ENCODE measurements at places on chromosomes 2 and 18. TPM values are rescaled to one million over a fixed set of nuclear protein-coding genes. Genes with fewer than 3 reads are reported as not detected.
A peak's percentile ranks its signal among the peaks of the same experiment; 100 is the strongest.

DNA sequence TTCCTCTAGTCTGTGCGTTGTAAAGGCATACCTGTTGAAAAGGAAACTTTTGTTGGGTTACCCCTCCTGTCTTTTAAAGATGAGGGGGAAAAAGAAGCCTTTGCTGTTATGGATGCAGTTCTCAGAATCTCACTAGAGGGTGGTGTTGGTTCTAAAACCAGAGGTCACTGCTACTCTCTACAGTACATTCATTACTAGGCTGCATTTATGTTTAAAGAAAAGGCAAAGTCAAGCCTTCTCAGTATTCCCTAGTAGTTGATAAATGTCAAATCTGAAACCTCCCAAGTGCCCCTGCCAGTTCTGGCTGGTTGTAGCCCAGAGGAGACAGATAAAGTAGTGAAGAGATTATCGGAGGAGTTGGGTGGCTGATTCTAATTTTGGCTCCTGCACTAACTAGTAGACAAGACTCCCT is 1.4 kb upstream of the PLCL1 start:
- no peak for DNase-seq

GRCh38 chr2:168658706-168659105 is 143.7 kb upstream of the NOSTRIN start:
- no peak for DNase-seq

GRCh38 chr2:101710471-101711318 is 13.2 kb downstream of the MAP4K4 start:
- no peak for DNase-seq

GRCh38 chr2:191255756-191256312 is 10.6 kb downstream of the MYO1B start:
- DNase-seq = no peak

DNA sequence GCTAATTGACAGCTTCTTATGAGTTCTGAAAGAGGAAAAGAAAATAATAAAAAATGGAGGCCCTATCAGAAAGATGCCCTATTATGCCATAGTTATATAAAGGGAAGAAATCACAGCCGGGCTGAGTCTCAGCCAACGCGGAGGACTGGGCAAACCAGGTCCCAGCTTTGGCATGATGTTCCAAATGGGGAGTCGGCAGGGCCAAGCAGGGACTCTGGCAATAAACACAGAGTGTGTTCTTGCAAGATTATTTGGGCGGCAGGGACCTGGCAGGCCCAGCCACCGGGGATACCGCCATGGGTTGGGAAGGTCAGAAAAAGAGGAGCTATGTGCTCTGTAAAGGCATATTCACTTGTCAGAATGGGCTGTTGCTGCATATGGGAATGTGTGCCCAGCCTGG is 694.9 kb downstream of the BCL11A start:
- DNase-seq = no peak

DNA sequence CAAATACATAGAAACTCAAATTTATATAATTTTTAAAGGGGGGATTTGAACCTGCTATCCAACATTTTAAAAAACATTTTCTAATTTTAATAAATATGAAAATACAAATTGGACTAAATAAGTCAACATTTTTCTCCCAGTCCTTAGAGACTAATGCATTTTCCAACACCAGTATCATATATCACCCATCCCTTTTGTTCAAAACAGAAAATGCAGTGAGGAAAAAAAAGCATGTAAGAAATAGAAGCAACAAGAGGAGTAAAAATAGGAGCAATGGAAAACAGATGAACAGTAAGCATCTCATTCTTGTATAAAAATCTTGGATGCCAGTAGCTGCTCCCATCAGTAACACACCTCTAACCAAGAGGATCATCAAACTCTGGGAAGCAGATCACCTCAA is 25.5 kb downstream of the KLF7 start:
- DNase-seq = no peak

DNA sequence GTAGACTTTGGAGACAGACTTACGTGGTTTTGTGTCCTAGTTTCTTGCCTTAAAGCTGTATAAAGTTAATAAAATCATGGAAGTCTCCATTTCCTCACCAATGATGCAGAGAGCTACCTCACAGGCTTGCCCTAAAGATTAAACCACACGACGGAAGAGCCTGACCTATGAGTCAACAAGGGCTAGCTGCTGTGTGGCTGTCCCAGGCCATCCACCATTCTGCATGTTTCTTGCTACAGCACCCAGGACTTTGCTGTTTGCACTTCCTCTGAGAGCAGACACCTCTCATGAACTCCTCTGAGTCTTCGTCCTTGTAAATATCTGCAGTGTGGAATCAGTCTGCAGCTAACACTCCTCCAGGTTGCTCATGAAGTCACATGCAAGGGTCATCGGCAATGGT is 160.0 kb upstream of the TRIB2 start:
- DNase-seq = no peak

GRCh38 chr2:8605351-8606065 is 76.3 kb upstream of the ID2 start:
- peak; percentile 24 for DNase-seq

GRCh38 chr2:7780321-7780720 is 863.1 kb downstream of the RNF144A start:
- DNase-seq = no peak

- DNase-seq = no peak
These were observed 872.2 kb upstream of the NXPH2 start for GRCh38 chr2:139652385-139652784.

DNA sequence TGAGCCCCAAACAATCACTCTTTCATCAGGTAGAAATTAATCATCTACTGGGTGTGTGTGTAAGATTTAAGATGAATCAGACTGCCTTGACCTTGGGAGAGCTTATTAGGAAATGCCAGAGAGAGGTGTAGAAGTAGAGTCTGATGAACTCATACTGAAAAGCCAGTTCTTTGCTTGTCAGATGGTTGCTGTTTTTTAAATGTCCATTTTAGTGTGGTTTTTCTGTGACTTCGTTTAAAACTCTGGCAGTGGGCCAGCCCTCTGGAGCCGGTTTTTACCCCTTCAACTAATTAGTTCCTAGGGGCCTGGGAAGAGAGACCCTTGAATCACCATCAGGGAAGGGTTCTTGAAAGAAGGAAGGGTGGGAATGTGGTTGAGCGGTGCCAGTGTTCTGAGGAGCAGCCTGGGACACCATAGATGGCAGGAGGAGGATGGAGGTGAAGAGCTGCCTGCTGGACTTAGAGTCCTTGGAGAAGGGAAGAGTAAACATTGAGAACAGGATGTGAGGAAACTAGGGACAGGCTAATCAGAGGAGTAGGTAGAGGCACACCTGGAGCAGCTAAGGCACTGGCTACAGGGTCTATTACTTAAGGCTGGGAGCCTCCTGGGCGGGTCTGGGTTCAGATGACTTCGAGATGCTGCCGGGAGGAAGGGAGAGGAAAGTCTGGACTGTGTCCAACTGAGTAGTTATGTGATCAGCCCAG is 66.1 kb downstream of the LRRFIP1 start:
- peak; percentile 74 for DNase-seq

- DNase-seq = no peak
These were observed 415.3 kb upstream of the ZEB2 start for GRCh38 chr2:144935191-144935590.

- no peak for DNase-seq
These were observed 49.2 kb downstream of the FBXO48 start for GRCh38 chr2:68417926-68418325.

- DNase-seq = no peak
These were observed 550.7 kb downstream of the RIT2 start for GRCh38 chr18:42564761-42565160.

DNA sequence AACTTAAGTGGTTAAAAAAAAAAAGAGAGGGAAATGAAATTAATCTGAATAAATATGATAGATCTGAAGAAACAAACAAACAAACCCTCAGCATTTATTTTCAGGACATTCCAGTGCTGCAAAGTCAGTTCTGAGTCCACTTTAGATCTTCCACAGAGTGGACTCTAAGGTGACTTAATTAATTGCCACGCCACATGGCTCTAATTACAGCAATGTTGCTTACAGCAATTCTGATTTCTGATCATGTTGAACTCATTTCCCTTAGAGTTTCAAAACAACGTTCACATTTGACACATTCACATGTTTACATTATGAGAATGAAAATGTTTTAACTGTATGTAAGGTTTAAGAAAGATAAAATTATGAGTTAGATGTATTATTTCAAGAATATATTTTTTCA is 38.6 kb upstream of the RASGRP3 start:
- DNase-seq = no peak

GRCh38 chr2:238651306-238652052 is 196.4 kb upstream of the TWIST2 start:
- DNase-seq = no peak

DNA sequence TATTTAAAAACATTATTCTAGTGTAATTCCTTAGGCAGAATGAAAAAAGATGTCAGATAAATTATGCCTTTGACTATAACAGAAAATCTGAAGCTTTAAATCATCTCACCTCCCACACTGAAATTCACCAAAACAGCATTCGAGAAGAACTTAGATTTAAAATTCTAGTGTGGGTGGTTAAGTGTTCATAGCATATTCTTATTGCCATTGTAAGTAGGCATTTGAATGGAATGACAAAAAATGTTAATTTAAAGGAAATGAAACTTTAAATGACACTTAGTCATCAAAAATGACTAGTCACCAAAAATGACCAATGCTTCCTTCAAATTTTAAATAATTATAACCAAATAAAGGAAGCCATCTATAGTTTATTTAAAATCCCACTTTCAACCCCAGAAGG is 7.0 kb upstream of the ZNF407 start:
- no peak for DNase-seq

DNA sequence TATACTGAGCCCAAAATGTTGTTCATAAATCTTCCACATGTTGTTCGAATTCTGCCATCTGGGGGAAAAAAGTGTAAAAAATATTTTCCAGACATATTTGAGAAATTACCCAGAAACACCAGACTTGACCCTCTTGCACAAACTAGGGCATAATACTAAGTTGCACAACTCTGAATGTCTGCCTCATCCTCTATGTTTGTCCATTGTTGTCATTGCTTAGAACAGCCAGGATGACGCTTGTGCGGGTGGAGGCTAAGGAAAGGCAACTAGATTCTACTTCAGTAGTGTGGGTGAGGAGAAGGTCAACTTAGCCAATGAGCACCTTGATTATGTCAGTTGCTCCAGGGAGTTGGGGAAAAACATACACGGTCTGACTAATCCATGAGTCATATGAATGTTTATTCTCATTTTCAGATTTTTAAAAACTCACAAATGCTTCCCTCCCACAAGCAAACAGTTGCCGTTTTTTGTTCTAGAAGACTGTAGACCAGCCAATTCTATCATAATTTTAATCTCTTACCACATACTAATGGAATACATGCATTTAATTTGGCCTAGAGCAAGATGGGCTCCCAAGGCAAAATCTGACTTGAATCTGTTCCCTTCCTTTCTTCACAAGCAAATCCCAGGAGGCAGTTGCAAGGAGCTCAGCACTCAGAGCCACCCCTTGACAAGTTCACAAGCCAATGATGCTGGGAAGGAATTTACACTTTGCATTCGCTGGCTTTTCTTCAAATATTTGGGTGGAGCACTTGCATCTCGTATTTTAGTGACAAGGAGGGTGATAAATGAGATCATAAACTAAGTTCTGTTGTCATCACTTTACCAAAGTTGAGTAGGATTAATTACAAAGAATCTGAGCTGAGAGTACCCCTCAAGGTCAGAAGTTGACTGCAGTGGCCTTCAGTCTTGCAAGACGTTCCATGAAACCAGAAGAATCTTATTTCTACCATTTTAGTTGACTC is 163.2 kb upstream of the TWIST2 start:
- DNase-seq = no peak

DNA sequence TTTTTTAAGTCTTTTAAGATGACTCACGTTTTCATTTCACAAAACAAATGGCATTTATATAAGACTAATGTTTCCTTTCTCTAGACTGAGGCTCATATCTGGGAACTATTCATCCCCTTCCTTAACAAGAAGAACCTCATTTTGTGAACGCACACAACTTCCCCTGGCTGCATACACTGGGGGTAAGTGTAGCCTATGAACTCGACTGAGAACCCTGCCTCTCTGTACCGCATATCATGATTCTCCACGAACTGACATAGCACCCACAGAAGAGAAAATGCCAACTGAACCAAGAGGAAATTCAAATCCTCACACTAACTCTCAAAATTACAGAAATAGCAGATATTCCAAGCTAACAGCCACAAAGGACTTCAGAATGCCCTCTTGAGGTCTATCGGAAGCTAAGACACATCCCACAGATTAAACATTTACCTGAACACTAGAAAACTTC is 236.7 kb downstream of the TCF4 start:
- no peak for DNase-seq

GRCh38 chr2:37061776-37062175 is 22.4 kb downstream of the HEATR5B start:
- no peak for DNase-seq

GRCh38 chr18:78573773-78574172 is 405.8 kb upstream of the SALL3 start:
- DNase-seq = no peak

DNA sequence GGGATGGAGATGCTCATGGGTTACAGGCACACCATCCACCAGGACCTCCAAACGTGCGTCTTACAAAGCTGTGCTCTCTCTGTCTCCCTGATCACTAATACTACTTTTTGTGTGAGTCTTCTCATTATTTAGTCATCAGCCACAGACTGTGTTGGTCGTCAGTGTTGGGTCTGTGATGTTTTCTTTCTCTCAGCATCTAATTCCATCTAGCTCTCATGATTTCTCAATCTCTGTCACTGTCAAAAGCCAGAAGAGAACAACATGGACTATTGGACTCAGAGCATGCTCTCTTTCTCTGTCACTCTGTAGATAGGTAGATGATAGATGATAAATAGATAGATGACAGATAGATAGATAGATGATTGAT is 6.0 kb upstream of the ARL4C start:
- DNase-seq = no peak

The STPG4 gene
- not detected for total RNA-seq

The HOXD11 gene
- total RNA-seq = 1.2 TPM

The ARHGAP25 gene
- 15.6 TPM for total RNA-seq

The SERPINB4 gene
- not detected for total RNA-seq

The CHRNA1 gene
- total RNA-seq = 0.22 TPM

The LYG2 gene
- total RNA-seq = not detected

The RNASEH1 gene
- total RNA-seq = 27.1 TPM

The TXNDC2 gene
- 0.22 TPM for total RNA-seq

The COL5A2 gene
- total RNA-seq = 93.4 TPM

The NGEF gene
- total RNA-seq = 0.35 TPM

The MAL gene
- not detected for total RNA-seq

The ADCYAP1 gene
- 0.55 TPM for total RNA-seq

The CABLES1 gene
- total RNA-seq = 57.0 TPM

The MAP2 gene
- 3.4 TPM for total RNA-seq
